ENCODE measurements at places on chromosomes 4 and X.

DNA sequence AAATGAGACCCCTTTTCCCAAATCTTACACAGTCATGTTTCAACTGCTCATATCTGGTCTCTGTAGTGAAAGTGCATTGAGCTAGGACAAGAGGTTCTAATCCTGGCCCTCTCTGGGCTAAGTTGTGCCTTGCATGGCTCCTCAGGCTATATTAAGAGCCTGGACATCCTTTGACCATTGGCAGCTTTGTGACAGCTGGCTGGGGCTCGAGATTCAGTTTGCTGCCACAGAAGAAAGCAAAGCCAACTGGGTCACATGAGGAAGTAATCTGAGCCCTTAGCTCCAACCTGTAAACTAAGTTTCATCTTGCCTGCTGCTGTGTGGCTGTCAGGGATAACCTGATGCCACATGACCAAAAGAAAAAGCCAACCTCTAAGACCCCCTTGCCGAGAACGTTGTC is 51.8 kb upstream of the JADE1 start:
- no peak for DNase-seq

DNA sequence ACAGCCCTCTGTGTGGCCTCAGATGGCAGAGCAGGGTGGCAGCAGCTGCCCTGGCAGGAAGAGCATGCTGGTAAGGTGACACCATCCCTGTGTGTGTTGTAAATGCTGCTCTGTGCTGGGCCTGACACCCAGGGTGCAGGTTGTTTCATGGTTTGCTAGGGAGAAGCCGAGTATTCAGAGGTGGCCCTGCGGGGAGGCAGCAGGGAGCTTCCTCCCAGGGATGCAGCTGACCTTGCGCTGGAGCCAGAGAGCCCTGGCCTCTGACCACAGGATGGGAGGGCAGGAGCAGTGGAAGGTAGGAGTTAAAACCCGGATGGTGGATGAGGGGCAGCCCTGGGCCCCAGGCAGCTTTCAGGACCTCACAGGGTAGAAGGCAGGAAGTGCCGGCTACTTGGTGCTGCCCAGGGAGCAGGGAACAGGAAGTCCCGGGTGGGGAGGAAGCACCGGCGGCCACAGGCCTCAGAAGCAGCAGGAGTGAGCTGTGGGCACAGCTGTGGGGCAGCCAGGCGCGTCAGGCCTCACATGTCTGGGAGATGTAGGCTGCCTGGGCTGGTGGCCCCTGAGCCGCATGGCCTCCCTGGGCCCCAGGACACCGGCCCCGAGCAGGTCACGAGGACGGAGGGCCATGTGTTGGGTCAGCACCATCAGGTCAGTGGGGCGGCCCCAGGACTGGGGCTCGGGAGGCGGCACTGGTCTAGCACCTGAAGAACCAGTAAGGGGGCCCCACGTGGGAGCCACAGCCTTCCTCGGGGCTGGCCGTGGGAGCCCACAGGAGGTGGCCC is 19.1 kb downstream of the SH3BP2 start:
- no peak for DNase-seq

DNA sequence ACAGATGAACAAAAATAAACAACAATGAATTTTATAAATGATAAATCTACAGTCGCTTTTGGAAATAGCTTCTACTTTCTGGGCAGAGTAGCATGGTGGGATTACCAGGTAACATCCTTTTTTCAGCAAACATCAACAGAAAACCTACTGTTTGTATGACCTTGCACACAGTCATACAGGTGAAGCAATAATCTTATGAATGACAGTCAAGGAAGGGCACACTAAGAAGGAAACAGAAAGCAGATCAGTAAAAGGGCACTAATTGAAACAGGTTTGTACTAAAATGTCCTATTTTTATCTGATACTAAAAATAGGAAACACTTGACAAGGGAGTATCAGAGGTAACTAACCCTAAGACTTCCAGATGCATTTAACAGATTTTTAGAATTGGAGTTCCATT is 108.9 kb downstream of the DLG3 start:
- DNase-seq, result no peak

DNA sequence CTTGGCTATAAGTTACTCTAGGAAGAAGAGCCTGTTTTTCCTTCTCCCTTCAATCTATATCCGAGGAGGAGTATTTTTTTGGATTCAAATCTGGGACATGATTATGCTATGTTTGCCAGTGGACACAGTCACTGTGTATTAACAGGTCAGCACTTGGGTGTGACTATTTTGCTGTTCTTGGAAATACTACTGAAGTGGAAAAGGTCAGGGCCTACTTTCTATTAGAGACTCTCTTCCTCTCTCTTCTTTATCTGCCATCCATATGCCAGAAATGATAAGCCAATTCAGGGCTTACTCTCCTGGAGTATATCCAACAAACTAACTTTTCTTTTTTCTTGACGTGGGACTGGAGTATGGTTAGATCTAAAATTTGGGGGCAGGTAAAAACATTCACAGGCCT is 40.5 kb downstream of the MID1IP1 start:
- DNase-seq, result no peak

DNA sequence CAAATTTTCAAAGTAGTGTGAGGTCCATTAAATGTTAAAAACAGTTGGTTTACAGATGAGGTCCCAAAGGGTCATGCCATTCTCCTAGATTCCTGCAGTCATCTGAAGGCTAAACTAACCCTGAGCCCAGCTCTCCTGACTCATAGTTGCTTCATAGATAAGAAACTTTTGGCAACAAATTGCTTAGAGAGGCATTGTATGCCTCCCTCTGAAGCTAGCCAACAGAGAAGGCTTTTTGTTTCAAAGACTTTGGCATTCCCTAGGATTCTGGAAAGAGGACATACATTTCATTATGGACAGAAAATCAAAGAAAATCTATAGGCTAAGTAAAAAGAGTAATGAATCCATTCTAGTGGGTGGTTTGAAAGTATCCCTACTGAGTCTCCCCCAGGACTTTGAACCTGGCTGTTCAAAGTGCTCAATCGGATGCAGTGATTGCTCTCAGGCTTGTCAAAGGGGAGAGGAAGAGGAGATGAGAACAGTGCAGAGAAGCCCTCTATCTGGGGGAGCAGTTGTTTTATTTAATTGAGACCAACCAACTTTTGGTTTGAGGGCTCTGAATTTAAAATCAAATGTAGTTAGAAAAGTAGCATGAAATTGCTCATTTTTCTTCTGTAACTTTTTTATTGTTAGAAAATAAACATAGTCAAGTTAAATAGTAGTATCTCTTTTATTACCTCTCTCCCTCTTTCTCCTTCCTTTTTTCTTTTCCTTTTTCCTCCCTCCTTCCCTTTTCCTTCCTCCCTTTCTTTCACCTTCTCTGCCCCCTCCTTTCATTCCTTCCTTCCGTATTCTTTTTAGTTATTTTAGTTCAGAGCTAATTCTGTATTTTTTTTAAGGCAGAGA is 72.3 kb upstream of the ZNF518B start:
- DNase-seq, result no peak

- DNase-seq, result no peak
These were observed 98.8 kb downstream of the ANXA3 start for GRCh38 chr4:78650106-78651024.

DNA sequence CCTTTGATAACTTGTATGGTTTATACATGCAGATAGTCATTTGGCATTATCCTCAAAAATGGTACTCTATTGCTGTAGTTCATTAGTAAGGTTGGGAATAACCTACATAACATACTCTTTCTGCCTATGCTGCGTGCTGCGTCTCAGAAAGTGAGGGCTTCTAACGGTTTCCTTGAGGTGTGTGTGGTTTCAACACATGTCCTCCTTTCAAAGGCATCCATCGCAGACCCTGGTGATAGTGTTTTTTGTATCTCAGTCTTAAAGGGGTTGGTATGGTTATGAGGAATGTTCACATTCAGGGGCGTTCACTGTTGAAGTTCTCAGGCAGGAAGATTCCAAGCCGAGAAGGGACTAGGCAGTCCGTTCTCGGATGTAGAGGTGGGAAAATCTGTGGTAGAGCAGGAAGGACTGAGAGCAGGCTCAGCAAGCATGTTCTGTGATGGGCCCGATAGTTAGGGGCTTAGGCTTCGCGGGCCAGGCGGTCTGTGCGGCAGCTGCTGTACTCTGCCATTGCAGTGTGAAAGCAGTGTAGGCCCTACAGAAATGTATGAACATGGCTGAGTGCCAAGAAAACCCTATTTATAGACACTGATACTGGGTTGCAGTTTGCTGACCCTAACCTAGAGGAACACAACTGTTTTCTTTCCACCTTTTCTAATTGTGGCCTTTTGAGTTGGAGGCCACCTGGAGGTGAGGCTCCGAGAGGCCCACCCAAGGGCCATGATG is 123.2 kb downstream of the GPR143 start:
- no peak for DNase-seq

GRCh38 chr4:168892475-168892874 is 117.6 kb downstream of the CBR4 start:
- DNase-seq, result no peak

GRCh38 chrX:111868726-111869638 is 7.0 kb upstream of the TRPC5OS start:
- DNase-seq, result no peak

DNA sequence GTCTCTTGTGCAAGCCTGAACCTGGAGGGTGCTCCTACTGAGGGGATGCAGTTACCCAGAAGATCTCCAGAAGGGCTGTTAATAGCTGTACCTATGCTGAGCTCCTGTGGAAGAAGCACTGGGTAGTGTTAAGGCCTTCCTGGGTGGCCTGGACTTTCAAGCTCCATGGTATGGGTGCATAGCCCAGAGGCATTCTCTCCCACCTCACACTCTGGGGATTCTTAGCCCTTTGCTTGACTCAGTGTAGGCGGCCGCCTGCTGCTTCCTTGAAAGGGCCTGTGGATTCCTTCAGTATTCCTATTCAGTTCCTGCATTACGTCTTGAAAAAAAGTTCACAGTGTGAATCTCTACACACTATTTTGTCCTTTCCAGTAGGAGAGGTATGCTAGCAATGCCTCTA is 235.7 kb upstream of the MAGEB16 start:
- no peak for DNase-seq

DNA sequence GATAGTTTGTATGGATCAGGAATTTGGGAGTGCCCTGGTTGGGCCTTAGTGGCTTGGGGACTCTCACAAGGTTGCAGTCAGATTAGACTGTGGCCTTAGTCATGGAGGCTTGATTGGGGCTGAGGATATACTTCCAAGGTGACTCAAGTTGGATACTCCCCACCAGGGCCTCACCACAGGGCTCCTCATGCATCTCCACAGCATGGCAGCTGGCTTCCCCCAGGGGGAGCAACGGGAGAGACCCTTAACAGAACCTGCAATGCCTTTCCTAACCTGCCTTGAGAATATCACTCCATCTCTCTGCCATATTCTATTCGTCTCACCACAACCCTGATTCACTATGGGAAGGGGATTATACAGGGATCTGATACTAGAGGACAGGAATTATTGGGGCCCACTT is 161.9 kb downstream of the RELL1 start:
- no peak for DNase-seq

- DNase-seq, result no peak
These were observed 1.2 kb downstream of the DYNLT3 start for GRCh38 chrX:37846141-37846540.

DNA sequence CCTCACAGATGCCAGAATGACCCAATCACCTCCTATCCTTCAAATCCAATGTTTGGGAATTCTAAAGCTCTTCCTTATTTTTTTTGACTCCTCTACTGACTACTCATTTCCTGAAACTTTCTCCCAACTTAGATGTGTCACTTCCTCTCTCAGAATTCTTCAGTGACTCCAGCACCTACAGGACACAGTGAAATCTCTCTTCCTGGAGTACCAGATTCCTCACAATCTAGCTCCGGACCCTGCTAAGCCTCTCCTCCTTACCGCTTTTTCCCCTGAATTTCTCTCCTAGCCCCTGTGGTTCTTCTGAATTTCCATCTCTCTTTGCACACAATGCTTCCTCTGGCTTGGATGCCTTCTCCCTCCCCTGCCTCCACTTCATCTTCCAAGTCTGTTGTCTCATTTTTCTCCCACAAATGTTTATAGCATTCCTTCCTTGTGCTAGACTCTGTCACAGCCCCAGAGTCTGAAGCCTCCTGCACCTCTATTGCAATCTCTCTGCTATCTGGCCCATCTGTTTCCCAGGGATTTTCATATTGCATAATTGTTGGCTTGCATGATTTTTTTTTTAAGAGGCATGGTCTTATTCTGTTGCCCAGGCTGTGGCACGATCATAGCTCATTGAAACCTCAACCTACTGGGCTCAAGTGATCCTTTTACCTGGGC is 80.1 kb downstream of the ANAPC4 start:
- no peak for DNase-seq

- DNase-seq, result no peak
These were observed 70.2 kb downstream of the CD38 start for GRCh38 chr4:15848191-15848842.

GRCh38 chr4:41430792-41431191 is 107.2 kb upstream of the LIMCH1 start:
- no peak for DNase-seq
